ENCODE measurements at places on chromosomes 3 and 15. TPM values are rescaled to one million over a fixed set of nuclear protein-coding genes. Genes with fewer than 3 reads are reported as not detected.

Gene MED12L
- total RNA-seq: 0.12 TPM

DNA sequence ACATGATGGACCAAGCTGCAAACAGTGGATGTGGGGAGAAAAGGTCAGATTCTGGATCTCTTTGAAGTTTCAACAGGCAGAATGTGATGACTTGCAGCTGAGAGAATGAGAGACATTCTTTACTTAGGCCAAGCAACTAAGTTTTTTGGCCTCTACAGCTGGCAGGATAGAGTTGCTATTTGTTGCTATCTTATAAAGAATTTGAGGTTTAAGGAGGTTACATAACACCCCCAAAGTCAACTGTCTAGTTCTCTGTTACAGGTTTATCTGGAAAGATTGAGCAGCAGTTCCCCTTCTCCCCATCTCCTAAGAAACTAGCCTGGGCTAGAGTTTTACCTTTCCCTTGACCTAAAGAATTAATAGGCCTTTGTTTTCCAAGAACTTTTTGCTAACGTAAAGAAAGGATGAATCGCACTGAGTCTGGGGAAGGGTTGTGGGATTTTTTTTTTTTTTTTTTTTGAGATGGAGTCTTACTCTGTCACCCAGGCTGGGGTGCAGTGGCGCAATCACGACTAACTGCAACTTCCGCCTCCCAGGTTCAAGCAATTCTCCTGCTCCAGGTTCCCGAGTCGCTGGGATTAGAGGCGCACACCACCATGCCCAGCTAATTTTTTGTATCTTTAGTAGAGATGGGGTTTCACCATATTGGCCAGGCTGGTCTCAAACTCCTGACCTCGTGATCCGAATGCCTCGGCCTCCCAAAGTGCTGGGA, 26.6 kb upstream of the SLMAP start:
- DNase-seq: no peak

Gene RPP25
- 1.5 TPM for total RNA-seq

DNA sequence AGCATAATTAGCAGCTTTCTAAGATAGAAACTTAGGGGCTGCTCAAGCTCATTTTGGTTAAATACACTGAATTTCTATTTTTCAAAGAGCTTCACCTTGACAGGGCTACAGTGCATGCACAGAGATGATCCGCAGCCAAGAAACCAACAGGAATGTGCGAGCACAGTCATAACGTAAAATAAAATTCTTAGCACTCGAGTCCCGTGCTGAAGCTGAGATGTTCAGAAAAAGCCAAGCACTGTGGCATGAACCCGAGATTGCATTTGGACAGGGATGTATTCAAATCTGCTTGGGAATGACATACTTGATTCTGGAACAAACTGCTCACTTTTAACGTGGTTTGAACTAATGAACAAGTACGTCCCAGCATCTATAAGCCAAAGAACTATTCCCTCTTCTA, 340.3 kb downstream of the FOXP1 start:
- no peak for DNase-seq

DNA sequence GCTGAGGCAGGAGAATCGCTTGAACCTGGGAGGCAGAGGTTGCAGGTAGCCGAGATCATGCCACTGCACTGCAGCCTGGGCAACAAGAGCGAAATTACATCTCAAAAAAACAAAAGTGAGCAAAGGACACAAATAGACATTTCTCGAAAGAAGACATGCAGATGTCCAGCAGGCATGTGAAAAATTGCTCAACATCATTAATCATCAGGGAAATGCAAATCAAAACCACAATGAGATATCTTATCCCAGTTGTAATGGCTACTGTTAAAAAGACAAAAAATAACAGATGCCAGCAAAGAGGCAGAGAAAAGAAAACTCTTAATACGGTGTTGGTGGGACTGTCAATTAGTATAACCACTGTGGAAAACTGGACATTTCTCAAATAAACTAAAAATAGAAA, 20.9 kb downstream of the ASB7 start:
- DNase-seq: no peak

DNA sequence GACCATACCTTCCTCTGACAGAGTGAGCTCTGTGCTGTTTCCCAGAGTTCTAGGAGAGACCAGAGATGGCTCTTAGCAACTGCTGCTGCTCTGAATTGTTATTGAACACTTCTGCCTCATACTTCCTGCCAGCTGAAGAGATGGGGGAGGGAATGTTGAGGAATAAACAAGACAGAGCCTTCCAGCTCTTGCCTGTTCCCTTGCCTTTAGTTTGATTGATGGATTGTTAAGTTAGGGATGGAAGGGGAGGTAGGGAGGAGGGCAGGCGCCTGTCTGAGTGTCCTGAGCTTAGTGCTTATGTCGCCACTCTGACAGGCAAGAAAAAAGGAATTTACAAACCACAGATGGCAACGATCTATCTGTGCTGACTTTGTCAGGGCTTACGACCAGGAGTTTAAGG, 42.8 kb downstream of the ZNF609 start:
- no peak for DNase-seq

Gene HIGD2B
- not detected for total RNA-seq

DNA sequence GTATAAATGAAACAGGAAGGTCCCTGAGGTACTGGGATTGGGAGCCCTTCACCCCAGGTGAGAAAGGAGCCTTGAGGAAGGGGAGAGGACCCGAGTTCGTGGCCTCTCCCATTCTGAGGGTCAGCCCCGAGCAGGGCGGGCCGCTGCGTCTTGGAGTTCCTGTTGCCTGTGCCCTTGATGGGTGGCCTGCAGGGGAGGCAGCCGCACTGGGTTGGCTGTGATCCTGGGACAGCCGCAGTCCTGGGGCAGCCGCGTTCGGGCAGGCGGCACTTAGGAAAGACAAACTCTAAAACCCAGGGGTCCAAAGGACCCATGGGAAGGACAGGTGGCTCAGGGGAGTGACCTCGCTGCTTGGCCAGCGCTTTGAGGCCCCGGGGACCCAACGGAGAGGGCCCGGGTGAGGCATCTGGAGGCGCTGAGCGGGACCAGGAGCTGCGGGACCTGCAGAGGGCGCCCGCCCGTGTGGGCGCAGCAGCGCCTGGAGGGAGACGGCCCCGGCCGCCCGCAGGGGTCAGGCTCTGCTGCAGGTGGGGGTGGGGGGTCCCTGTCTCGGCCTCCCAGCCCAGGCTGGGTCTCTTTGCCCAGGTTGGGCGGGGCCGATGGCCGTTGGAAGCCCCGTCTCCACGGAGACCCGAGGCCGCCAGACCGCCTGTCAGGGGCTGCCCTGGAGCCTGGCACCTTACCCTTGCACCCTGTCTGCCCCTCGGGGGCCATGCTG, 65.1 kb downstream of the HMCES start:
- DNase-seq: no peak

GRCh38 chr3:142046320-142047020, 102.9 kb downstream of the TFDP2 start:
- no peak for DNase-seq

Gene AGBL1
- total RNA-seq: not detected

GRCh38 chr3:125406070-125406469, 30.9 kb upstream of the ZNF148 start:
- no peak for DNase-seq

Gene TMEM108
- not detected for total RNA-seq

Gene CD96
- total RNA-seq: not detected

DNA sequence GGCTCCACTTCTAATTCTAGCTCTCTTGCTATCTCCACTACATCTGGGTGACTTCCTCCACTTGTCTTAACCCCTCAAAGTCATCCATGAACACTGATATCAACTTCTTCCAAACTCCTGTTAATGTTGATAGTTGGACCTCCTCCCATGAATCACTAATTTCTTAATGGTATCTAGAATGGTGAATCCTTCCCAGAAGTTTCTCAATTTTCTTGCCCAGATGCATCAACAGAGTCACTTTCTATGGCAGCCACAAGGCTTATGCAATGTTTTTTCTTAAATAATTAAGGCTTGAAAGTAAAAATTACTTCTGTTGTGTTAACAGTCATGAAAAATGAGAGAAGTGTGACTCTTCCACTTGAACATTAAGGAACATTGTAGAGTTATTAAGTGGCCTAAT, 164.3 kb downstream of the PCCB start:
- no peak for DNase-seq

DNA sequence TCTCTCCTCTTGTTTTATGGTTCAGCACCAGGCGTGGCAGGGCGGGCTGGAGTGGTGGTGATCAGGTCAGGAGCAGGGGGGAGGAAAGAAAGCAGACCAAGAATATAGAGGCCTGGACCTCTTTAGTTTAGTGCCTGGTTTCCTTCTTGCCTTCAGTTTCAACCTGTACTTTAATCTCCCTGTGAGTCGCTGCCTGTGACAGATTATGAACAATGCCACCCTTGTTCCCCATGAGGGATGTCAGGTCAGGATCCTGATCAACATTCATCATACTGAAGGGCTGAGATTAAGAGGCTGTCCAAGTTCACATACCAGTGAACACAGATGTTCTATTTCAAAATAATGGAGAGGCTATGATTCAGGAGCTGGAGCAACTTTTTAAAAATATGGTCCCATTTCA, 11.4 kb downstream of the ENTPD3 start:
- DNase-seq: no peak
